ENCODE measurements at places on chromosomes 5 and 9.

- DNase-seq: no peak
Measured at GRCh38 chr5:74579215-74579614, 61.3 kb downstream of the ENC1 start.

- DNase-seq: no peak
Measured at GRCh38 chr9:19675492-19675891, 113.3 kb downstream of the SLC24A2 start.

DNA sequence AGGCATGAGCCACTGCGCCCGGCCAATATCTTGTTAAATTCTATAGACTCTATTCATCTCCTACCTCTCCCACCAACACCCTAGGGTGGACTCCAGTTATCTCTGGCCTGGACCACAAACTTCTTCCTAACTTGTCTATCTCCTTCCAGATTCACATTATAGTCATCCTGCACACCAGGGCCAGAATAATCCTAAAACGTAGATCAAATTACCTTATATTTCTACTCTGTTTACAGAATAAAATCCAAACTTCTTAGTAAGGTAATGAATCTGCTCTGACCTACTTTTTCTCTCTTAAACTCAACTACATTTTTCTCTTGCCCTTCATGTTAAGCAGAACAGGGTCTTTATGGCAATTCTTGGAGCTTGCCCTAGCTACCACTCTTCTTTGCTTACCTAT lies 6.9 kb downstream of the ELL2 start:
- no peak for DNase-seq

GRCh38 chr5:140966293-140967225 lies at the start of gene PCDHAC2:
Gene PCDHAC2, plus strand, starts transcription at chr5:140966476. Its CDS starts 291 bp downstream, at chr5:140966767.
- DNase-seq: peak; percentile 60

GRCh38 chr5:159340511-159340910 lies 10.2 kb upstream of the IL12B start:
- DNase-seq: no peak

GRCh38 chr9:673264-673965 lies 168.1 kb upstream of the DMRT1 start:
- no peak for DNase-seq

GRCh38 chr9:7121055-7121454 lies 363.3 kb downstream of the KDM4C start:
- DNase-seq: no peak

- peak; percentile 70 for DNase-seq
Measured at GRCh38 chr5:73596705-73597328, 29.2 kb upstream of the ARHGEF28 start.

DNA sequence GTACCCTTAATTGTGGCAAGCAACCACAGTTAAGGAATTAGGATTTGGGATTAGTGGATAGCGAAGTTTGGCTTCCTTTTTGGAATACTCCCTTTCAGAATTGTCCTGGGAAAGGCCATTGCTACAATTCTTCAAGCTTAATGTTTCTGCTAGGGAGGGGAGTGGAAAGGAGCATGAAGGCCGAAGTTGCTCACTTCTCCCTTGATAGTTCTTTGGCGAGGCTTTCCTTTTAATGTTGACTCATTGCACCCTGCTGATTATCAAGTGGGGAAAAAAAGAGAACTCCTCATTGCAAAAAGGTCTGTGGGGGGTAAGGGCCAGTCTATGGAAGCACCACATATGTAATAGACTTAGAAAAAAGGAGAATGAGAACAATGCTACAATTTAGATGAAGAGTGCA lies 30.7 kb downstream of the GRIN3A start:
- no peak for DNase-seq

DNA sequence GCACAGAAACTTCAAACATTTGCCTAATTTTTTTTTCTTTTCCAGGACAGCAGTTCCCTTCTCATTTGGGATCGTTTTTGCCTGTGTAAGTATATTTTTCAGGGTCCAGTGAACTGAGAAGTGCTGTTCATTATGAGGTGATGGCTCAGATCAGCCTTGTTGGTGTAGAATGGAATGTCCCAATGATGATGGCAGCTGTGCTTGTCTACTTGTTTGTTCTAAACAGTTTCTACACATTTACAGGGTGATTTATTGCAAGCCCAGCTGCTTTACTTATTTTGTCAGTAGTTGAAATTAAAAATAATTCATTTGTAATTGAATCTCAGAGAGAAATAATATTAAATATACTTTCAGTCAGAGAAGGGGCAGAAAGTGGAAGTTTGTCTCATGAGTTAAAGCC lies 337.6 kb upstream of the SEMA6A start:
- no peak for DNase-seq

- no peak for DNase-seq
Measured at GRCh38 chr9:15249981-15250380, 57.0 kb downstream of the TTC39B start.
